ENCODE measurements at places on chromosomes 2 and 18. TPM values are rescaled to one million over a fixed set of nuclear protein-coding genes. Genes with fewer than 3 reads are reported as not detected.
A peak's percentile ranks its signal among the peaks of the same experiment; 100 is the strongest.

DNA sequence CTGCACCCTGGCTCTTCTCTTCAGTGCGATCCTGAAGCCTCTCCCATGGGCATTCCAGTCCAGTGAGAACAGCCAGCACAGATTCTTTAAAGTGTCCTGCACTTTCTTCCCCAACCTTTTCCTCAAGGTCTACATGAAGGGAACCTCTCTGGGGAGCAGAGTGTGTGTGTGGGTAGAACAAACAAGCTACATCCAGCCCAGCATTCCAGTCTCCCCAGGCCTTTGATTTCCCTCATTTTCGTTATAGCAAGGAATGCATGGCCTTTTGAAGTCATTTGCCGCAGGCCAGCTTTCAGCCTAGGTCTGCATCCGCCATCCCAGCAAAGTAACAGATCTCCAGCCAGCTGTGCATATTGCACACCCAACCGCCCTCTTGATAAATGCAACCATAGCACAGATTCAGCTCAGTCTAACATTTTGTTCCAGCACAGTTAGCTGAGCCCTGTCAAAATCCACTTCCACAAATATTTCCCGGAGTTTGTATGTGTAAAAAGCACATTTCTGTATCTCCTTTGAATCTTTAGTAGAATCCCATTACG, 44.6 kb downstream of the CD8B2 start:
- DNase-seq, result no peak
- no peaks in the 10 kb centered on the region for H3K36me3 ChIP-seq
- no peaks in the 10 kb centered on the region for H3K27me3 ChIP-seq
- H3K4me1 ChIP-seq, result no peaks in the 10 kb centered on the region

GRCh38 chr2:8579485-8580085, 102.3 kb upstream of the ID2 start:
- no peak for DNase-seq
- no peak overlapping the region for H3K4me3 ChIP-seq
- H3K36me3 ChIP-seq, result no peaks in the 10 kb centered on the region
- H3K27ac ChIP-seq, result no peak overlapping the region
- no peaks in the 10 kb centered on the region for H3K27me3 ChIP-seq

DNA sequence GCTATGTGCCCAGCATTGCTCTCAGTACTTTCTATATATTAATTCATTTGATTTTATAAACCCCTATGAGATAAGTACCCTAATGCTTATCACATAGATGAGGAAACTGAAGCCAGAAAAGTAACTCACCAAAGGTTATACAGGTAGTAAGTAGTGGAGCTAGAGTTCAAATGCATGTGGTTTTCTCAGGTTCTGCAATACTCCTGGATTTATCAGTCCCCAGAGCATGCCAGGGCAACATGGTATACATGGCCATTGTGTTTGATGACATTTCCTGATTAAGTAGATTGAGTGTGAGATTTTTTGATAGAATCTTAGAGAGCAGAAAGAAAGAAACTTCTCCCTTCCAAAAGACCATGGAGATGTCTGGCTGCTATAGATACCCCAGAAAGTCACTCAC, 233.1 kb downstream of the IKZF2 start:
- H3K4me3 ChIP-seq, result no peak overlapping the region
- no peaks in the 10 kb centered on the region for H3K4me1 ChIP-seq
- no peak for DNase-seq
- no peaks in the 10 kb centered on the region for H3K36me3 ChIP-seq

GRCh38 chr2:26735883-26736588, 28.0 kb upstream of the SLC35F6 start:
- no peaks in the 10 kb centered on the region for H3K36me3 ChIP-seq
- H3K27ac ChIP-seq, result no peak overlapping the region
- no peak overlapping the region for H3K4me3 ChIP-seq
- DNase-seq, result no peak
- H3K4me1 ChIP-seq, result peaks cover 9% of the 10 kb centered on the region

DNA sequence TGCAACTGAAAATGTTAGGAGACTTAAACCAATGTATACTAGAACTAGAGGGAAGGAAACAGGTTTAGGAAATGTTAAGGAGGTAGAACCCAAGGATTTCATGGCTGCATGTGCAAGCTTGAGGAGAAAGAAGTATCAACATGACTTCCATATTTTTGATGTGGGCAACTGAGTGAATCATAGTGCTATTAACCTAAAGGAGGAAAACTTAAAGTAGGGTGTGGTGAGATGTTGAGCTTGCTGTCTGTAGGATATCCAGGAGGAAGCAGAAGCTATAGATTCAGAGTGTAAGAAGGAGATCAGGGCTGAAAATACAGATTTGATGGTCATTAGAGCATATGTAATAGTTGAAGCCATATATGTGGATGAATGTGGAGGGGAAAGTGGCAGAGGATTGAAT, 31.5 kb downstream of the NDC80 start:
- no peaks in the 10 kb centered on the region for H3K36me3 ChIP-seq
- no peaks in the 10 kb centered on the region for H3K4me1 ChIP-seq
- H3K27ac ChIP-seq, result no peak overlapping the region
- DNase-seq, result no peak

- H3K4me1 ChIP-seq, result no peaks in the 10 kb centered on the region
- no peaks in the 10 kb centered on the region for H3K36me3 ChIP-seq
- no peaks in the 10 kb centered on the region for H3K27me3 ChIP-seq
- no peak overlapping the region for H3K27ac ChIP-seq
Measured at GRCh38 chr2:168740360-168740759, 62.1 kb upstream of the NOSTRIN start.

GRCh38 chr2:187008111-187008510, 159.1 kb upstream of the ZSWIM2 start:
- no peaks in the 10 kb centered on the region for H3K36me3 ChIP-seq
- no peak overlapping the region for H3K4me3 ChIP-seq

DNA sequence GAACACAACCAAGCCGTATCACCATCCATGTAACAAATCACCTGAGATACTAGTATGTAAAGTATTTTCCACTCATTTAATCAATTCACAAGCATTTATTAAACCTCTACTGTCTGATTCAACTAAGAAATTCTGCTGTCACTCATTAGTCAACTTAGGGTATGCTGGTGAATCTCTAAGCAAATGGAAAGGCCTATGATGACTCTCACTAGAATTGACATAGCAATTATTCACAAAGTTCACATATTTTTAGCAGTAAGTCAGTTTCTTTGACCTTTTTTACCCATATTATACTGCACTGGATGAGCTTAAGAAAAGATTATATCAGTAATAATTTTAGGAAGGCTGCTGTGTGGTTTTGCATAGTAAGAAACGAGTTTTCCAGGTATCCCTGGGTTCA, 130.1 kb downstream of the SLC8A1 start:
- H3K36me3 ChIP-seq, result no peaks in the 10 kb centered on the region
- H3K27ac ChIP-seq, result no peak overlapping the region
- H3K4me3 ChIP-seq, result no peak overlapping the region
- H3K4me1 ChIP-seq, result peaks cover 30% of the 10 kb centered on the region
- H3K27me3 ChIP-seq, result no peaks in the 10 kb centered on the region
- DNase-seq, result no peak

DNA sequence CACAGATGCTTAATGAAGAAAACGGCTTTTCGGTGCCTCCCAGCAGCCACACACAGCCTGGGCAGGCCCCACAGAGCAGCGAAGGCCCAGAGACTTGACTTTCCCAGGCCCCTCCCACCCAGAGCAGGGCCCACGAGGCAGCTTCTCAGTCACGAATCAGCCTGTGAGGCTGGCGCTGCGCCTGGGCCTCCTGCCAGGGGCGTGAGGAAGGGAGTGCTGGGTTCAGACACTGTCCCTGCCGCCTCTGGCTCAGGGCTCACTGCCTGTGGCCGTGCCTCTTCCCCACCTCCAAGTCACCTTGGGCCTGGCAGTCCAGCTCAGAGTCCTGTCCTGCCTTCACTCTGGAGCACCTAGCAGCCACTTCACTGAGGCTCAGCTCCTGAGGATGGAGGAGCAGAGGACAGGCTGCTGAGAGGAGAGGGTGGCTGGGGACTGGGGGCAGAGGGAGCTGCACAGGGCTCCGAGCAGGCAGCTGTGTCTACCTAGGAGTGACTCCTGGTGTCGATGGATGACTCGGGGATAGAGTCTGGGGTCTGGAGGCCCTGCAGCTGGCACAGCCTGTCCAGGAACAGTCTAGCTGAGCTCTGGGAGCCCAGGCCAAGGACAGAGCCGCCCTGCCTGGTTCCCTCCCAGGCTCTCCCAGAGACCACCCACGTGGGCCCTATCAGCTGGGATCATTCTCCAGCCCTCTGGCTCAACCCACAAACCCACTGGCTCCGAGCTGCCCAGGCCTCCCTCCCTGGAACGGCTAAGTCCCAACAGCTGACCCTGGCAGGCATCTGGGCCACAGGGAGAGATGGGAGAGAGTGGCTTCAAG, 36.4 kb upstream of the FOSL2 start:
- peak overlapping the region; percentile 82 for H3K27ac ChIP-seq
- no peaks in the 10 kb centered on the region for H3K27me3 ChIP-seq

- H3K36me3 ChIP-seq, result no peaks in the 10 kb centered on the region
- H3K4me1 ChIP-seq, result no peaks in the 10 kb centered on the region
- H3K27me3 ChIP-seq, result no peaks in the 10 kb centered on the region
- no peak overlapping the region for H3K4me3 ChIP-seq
- no peak for DNase-seq
Measured at GRCh38 chr2:16900405-16901025, 234.9 kb upstream of the CYRIA start.

DNA sequence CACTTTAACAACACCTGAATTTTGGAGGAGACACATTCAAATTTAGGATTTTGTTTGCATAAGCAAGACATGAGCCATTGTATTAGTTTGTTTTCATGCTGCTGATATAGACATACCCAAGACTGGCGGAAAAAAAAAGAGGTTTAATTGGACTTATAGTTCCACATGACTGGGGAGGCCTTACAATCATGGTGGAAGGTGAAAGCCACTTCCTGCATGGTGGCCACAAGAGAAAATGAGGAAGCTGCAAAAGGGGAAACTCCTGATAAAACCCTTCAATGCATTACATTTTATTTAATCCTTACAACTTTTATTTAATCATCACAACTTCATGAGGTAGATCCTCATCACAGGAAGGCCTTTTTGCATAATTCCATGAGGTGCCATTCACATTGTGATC, 242.0 kb upstream of the STON1 start:
- no peaks in the 10 kb centered on the region for H3K36me3 ChIP-seq
- H3K4me1 ChIP-seq, result no peaks in the 10 kb centered on the region
- no peak overlapping the region for H3K27ac ChIP-seq

DNA sequence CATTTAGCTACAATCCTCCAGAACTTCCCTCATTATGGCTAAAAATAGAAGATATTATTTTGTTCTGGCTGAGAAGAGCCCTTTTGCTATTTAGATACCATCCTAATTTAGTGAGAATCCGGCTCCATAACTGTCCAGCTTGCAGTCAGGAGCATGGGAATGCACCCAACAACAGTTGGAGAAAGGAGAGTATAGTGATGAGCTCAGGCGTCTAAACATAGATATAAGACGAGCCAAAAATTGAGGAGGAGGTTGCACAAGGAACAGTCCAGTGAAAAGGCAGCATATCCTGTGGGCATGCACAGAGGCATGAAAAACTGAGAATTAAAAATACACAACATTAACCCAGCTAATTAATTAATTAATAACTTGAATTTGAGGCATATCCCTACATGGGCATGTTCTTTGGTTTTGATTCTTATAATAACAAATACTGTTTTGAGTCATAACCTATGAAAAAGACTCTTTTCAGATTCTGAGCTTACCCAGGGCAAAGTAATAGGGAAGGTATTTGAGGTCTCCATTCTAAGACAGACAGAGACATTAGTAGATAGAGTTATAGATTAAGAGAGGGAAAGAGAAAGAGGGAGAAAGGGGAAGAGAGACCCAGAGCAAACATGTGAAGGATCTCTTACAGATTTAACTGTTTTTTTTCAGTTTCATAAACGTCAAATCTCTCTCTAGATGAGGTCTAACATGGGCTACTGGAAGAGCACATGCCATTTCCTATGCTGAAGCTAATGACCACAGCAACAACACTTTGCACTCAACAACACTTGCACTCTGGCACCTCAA, 311.2 kb downstream of the OSR1 start:
- no peak overlapping the region for H3K4me3 ChIP-seq
- peaks cover 15% of the 10 kb centered on the region for H3K4me1 ChIP-seq
- H3K27ac ChIP-seq, result no peak overlapping the region
- DNase-seq, result no peak
- no peaks in the 10 kb centered on the region for H3K27me3 ChIP-seq

DNA sequence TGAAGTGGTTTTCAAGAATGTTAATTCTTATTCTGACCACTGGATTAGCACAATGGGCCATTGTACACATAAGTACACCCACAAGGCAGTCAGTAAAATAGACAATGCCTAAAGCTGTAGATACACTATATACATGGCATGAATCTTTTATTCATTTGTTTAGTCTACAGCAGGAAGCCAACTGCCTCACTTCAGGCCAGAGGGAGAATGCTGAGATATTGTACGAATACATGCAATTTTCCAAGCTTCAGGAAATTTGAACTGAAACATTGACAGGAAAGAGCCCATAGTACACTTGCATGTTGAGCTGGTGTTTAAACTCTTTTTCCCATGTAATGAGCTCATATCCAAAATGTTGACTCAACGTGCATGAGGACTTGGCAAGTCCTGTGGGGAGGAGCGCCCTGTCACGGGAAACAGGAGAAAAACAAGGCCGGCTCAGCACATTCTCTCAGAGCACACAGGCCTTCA, 111.6 kb upstream of the CYP1B1 start:
- H3K27me3 ChIP-seq, result no peaks in the 10 kb centered on the region
- peak overlapping the region; percentile 62 for H3K27ac ChIP-seq
- H3K4me1 ChIP-seq, result peaks cover 3% of the 10 kb centered on the region
- peak; percentile 93 for DNase-seq
- H3K4me3 ChIP-seq, result no peak overlapping the region

DNA sequence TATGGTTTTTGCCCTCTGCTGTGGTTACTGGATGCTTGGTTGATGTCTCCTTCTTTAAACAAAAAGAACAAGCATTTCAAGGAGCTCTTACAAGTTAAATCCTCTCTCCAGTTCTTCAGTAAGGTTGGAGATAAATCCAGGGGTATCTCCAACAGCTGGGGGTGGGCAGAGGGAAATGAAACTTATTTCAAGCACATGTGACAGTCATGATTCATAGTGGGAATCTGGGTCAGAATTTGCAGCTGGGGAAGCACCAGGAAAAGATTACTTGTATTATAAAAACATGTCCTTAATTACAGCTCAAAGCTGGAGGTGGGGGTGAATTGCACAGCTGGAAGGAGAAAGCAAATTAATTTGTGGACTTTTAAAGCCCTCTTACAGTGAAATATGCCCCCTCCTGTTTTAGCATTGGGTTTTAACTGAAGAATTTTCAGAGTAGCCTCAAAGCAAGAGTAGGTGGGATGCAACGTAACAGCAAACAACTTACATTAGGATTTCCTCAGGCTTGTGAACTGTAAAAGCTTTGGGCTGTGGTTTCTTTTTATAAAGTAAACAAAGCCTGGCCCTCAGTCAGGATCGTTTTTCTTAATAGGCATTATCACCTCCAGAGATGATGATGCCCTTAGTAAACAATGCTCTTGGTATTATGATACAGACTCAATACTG, 596.4 kb downstream of the NYAP2 start:
- peak overlapping the region; percentile 45 for H3K27ac ChIP-seq
- no peaks in the 10 kb centered on the region for H3K27me3 ChIP-seq
- H3K4me1 ChIP-seq, result peaks cover 10% of the 10 kb centered on the region
- no peaks in the 10 kb centered on the region for H3K36me3 ChIP-seq
- H3K4me3 ChIP-seq, result no peak overlapping the region

The COPS7B gene
- 31.0 TPM for total RNA-seq

The ATP6V1B1 gene
- 0.83 TPM for total RNA-seq

The KCNJ3 gene
- total RNA-seq, result 5.6 TPM

The CCDC178 gene
- total RNA-seq, result 1.7 TPM

The TDRD15 gene
- total RNA-seq, result 0.63 TPM

The DPP4 gene
- total RNA-seq, result 2.9 TPM
